Mesenteric fat pad (tissue), 1 donor: ENCODE measurements at places on chromosomes 7 and 10.

GRCh38 chr10:62096256-62096933 lies 172.2 kb downstream of the RTKN2 start:
- DNase-seq, result no peak

DNA sequence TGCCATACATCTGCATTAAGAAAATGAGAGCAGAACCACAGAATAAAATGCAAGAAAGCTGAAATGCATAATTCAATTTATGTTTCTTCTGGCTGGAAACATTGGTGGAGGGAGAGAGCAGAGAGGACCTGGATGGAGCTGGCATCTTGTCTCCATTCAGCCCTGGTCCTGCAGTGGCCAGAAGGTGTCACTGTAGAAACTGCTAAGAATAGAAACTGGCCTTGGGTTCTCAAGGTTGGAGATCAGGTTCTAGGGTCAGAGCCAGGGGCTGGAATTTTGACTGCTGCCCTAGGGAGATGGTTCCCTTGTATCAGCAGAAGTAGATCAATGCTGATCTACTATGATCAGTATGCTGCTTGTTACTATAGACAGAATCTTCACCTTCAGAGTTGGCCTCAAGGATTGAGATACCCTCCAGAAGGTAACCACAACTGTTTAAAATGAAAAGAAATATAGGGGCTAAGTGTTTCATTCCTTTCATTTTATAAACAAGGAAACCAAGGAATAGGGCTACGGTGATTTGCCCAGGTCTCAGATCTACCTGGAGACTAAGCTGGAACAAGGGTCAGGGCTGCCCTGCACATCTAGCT lies 13.1 kb downstream of the TAS2R41 start:
- no peak for DNase-seq

DNA sequence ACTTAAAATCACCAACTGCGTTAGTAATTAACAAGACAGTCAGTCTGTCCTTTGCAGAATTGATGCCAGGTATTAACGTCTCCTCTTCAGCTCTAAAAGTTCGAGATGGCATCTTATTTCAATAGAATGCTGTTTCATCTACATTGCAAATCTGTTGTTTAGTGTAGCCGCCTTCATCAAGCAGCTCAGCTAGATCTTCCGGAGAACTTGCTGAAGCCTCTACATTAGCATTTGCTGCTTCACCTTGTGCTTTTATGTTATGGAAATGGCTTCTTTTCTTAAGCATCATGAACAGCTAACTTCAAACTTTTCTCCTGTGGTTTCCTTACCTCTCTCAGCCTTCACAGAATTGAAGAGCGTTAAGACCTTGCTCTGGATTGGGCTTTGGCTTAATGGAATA lies 95.5 kb upstream of the FAM20C start:
- DNase-seq, result no peak

GRCh38 chr10:78442836-78443550 lies 409.3 kb downstream of the RPS24 start:
- DNase-seq, result peak; percentile 74

DNA sequence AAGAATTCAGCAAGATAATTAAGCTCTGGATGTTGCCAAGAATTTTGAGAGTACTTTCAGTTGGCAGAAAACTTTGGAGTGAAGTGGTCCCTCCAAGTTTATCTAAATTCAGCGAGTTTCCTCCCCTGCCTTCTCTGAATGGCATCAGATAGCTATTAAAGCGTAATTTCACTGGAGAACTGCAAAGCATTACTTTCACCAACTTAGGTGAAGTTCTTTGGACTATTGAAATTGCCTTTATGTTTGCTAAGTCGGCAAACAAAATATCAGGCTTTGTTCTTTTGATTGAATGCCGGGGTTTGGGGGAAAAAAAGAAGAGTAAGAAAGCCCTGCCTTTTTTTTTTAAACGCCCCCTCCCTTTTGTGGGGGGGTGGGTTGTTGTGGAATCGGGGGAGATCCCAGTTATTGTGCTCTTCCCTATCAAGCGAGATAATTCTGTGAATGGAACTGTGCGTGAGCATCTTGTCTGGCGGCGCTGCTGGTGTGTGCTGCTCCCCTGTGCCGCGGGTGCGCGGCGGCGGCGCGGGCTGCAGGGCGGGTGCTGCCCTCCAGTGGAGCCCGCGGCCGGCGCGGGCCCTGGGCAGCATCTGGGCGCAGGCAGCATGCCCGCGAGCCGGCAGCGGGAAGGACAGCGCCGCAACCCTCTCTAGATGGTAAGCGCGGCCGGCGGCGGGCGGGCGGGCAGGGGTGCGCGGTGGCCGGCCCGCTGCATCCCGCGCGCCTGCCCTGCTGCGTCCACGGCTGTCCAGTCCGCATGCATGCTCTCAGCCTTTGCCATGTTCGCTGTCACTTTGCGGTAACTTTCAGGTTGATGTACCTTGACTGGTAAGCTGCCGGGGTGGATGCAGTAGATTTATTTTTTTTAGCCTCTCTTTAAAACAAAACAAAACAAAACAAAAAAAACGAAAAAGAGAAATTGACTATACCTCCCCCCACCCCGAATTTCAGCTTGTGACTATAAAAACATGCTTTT lies 176.5 kb downstream of the TCF7L2 start:
- peak; percentile 91 for DNase-seq

- no peak for DNase-seq
Observed at GRCh38 chr7:67547183-67547907, 550.7 kb downstream of the TYW1 start.

- no peak for DNase-seq
Observed at GRCh38 chr10:128804411-128804810, 662.6 kb upstream of the MGMT start.

- DNase-seq, result no peak
Observed at GRCh38 chr7:23298141-23298881, 828 bp upstream of the MALSU1 start.

DNA sequence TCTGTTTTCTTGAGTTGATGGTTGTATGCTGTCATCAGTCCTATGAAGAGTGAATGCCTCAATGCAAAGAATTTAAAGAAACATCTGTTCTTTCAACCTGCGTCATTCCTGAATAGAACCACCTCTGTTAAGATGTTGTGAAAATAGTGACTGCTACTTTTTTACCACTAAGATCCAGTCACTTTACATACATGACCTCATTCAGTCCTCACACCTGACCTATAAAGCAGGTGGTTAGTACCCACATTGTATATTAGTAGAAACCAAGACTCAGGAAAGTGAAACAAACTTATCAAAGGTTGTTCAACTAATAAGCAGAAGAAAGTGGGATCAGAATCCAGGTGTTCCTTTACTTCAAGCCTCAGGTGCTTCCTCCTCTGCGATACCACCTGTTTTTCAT lies 64.8 kb downstream of the ITGB8 start:
- no peak for DNase-seq

GRCh38 chr7:48380921-48381320 lies 209.7 kb downstream of the ABCA13 start:
- DNase-seq, result no peak
